ENCODE measurements at places on chromosomes 6 and 20.

GRCh38 chr20:23123886-23124285 lies 37.8 kb upstream of the CD93 start:
- no peak for DNase-seq

DNA sequence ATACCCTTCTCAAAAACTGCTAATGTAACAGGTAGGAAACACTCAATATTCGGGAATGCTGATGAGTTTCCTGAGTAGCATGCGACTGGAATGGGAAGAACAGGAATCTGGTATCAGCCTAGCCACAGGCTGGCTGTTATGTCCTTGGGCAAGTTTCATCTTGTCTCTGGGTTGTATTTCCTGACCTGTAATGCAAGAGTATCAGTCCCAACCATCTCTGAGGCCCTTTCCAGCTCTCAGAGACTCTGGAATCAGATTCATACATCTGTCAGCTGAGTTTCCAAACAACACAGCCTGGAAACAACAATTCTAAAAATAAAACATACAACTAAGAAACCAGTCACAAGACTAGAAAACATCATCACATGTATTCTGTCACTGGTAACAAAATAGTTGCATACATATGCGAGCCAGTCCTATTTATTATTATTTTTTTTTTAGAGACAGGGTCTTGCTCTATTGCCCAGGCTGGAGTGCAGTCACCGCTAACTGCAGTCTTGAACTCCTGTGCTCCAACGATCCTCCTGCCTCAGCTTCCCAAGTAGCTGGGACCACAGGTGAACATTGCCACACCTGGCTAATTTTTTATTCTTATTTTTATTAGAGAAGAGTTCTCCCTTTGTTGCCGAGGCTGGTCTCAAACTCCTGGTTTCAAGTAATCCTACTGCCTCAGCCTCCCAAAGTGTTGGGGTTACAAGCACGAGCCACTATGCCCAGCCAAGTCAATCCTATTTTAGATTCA lies 16.7 kb upstream of the TFAP2A start:
- no peak for DNase-seq

- DNase-seq = peak; percentile 35
Observed at GRCh38 chr6:4647414-4648365, 128.5 kb upstream of the CDYL start.

DNA sequence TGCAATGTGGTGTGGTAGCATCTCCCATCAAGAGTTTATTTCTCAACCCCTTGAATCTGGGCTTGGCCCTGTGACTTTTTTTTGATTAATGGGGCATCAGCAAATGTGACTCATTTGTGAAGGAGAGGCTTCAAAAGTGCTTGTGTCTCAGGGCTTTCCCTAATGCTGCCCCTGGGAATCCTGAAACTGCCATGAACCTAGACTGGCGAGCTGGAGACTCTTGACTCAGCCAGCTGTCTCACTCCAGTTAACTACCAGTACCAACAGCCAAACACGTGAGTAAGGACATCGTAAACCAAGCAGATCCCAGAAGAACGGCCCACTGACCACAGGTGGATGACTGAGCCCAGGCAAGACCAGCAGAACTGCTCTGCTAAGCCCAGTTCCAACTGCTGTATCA lies 72.8 kb upstream of the ADTRP start:
- peak; percentile 40 for DNase-seq

- no peak for DNase-seq
Observed at GRCh38 chr6:112879920-112880413, 532.8 kb downstream of the RFPL4B start.

- DNase-seq = peak; percentile 80
Observed at GRCh38 chr6:43506667-43507471, 3.3 kb downstream of the LRRC73 start.

DNA sequence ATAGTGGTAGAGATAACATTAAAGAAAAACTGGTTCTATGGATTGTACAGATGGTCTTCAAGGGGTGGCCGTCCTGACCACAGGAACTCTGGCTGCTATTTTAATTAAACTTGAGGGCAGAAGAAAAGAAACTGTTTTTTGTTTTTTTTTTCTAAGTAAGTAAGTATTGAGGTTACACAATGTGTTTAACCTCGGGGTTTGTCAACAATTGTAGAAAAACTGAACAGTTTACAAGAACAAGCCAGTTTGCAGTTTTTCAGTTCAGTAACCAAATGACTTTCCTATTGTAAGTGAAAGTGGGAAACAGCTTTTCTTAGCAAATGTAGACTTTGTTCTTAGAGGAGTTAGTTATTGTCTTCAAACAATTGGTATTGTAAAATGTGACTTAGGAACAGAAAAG lies 77.0 kb downstream of the PLCB1 start:
- peak; percentile 63 for DNase-seq
